ENCODE measurements at places on chromosomes 12 and 14. TPM values are rescaled to one million over a fixed set of nuclear protein-coding genes. Genes with fewer than 3 reads are reported as not detected.

GRCh38 chr12:53828598-53828997 is 76.8 kb upstream of the CISTR start:
- no peak for DNase-seq

DNA sequence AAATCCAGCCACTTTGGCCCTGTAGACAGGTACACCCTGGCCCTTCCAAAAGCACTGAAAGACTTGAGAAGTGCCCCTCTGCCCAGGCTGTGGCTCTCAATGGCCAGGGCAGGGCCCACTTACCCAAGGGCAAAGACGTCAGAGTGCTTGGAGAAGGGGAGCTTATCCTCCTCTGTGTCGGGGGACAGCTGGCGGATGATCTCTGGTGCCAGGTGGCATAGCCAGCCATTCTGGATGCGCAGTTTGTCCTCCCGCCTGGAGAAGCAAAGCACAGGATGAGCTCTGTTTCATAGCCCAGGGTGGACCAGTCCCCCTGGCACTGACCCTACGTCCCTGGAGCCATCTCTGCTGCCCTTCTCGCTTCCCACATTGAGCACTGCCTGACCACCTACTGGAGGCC is 114.9 kb upstream of the NOS1 start:
- DNase-seq: no peak

- no peak for DNase-seq
Observed at GRCh38 chr12:110616471-110617115, 2.7 kb downstream of the TCTN1 start.

DNA sequence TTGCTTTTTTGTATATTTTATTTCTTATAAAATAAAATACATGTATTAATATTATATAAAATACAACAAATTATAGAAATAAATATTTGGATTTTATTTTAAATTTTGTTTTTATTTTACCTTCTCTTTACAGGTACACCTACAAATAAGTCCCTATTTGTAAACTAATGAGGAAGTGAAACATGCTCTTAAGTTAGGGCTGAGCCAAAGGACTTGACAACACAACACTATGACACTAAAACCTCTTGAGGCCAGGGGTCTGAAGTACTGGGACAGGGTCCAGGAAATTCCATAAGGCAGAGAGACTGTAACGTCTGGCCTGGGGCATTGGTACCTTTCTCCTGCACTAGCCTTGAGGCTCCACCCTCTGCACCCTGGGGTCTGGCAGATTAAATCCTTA is 293.2 kb downstream of the FOXN3 start:
- no peak for DNase-seq

DNA sequence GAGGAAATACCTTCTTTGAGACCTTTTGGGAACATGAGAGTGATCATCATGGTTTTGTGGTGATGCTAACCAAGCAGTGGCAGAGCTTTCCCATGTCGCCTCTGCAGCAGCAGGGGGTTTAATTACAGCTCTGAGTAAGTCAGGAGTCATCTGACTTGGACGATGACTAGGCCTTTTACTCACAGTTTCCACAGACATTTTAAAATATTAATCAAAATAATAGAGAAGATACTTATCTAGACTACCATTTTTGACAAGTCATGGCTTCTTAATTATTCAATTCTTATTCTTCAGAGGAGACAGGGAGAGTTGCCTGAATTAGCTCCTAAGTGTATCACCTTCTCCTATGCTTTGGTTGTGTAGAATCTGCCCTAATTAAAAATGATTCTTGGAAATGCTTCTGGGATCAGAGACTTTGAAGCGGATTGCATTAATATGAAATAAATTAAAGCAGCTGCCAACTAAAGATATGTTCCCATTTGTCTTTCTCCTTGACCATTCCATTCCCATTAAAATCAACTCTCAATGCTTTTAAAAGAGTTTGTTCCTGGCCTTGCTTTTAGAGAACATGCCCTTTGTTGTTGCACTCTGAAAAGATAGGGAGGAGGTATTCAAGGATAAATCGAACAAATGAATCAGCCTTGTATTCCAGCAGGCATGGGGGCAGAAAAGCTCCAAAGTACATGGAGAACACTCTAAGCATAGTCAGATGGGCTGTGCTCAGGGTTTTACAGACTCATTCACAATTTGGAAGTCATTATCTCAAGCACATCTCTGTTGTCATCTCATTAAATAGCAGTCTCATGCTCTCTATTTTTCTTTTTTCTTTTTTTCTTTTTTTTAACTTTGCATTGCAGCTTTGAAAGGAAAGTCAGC is 7.7 kb upstream of the IFNG-AS1 start:
- no peak for DNase-seq

DNA sequence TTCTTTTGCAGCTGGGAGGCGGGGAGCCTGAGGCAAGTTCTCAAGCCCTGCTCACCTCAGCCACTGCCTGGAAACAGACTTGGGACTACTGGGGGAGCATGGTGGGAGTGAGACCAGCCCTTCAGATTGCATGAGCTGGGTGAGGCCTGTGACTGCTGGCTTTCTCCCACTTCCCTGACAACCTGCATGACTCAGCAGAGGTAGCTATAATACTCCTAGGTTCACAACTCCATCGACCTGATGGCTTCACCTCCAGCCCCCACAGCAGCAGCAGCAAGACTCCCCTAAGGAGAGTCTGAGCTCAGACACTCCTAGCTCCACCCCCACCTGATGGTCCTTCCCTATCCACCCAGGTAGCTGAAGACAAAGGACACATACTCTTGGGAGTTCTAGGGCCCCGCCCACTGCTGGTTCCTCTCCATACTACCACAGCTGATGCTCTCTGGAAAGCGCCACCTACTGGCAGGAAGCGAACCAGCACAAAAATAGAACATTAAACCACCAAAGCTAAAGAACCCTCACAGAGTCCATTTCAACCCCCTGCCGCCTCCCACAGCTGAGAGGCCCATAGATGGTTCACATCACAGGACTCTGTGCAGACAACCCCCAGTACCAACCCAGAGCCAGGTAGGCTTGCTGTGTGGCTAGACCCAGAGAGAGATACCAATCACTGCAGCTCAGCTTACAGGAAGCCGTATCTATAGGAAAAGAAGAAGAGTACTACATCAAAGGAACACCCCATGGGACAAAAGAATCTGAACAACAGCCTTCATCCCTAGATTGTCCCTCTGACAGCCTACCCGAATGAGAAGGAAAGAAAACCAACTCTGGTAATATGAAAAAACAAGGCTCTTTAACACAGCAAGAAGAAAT is 68.7 kb downstream of the RPAP3 start:
- peak; percentile 13 for DNase-seq

GRCh38 chr14:88168498-88169165 is 154.4 kb downstream of the KCNK10 start:
- DNase-seq: peak; percentile 65

The KRT1 gene
- not detected for total RNA-seq

All from H7 (cell line).